ENCODE measurements at places on chromosomes 6 and 20.

GRCh38 chr6:19317431-19317986 lies 519.7 kb upstream of the ID4 start:
- no peak for DNase-seq

DNA sequence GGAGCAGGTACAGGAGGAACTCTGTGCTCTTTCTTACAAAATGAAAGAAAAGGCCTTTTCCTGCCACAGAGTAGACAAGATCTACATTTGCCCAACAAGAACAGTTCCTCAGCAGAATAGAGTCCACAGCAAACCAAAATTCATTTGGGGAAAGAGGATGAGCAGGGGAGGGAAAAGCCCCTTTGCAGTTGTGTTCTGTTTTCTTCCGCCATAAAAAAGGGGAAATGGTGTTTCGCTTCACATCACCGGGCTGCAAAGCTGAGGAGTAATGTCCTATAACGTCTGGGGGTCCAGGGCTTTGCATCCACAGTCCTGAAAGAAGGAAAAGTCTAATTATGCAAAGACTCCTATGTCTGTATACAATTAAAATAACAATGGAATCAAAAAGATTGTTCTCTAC lies at the start of gene GPR31:
Gene GPR31, minus strand, starts transcription at position 118 of the 400 bp plus-strand sequence. CDS start 149 bp downstream, outside the sequence.
- no peak for DNase-seq

GRCh38 chr6:227074-227782 lies 65.1 kb upstream of the DUSP22 start:
- no peak for DNase-seq

DNA sequence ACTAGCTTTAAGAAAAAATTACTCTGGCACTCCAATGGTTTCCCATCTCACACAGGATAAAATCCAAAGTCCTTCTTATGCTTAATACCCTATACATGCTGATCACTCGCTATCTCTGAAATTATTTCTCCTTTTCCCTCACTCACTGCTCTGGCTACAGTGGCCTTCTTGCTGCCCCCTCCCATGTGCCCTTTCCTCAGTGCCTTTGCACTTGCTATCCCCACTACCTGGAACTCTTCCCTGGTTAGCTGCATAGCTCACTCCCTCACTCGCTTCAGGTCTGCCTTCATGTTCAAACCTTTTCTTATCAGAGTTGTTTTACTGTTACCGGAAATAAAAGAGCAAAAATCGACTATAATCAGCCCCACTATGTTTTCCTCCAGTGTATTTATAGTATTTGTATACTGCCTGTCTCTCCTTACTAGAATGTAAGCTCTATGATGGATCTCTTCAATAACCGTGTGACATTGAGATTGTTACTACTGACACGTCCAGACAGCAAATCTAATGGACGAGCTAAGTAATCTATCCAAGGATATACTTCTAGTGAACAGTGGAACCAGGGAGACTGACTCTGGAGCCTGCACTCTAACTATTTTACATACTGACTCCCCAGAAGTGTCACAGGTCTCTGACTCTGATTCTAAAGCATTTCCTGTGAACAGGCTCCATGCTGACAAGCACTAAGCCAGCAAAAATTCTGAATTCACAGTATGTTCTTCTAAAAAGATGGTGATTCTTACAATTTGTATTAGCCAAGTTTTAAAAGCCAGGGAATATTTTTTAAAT lies 25.1 kb downstream of the FKBP5 start:
- no peak for DNase-seq

DNA sequence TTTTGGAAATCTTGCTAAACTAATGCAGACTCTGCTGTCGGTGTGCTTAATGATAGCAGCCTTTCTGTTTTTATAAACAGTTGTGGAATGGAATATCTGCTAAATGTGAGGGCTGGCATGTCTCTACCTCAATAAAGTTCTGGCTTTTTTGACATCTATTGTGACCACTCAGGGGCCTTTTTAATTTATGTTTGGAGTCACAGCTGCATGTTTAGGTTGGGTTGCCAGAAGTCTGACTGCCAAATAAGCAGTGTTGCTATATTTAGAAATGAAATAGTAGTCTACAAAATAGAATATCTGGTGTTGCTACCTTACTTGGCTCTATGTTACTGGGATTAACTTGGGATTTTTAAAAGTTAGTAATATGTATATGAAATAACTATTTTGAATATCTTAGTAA lies 125.1 kb upstream of the LOC128125822 start:
- no peak for DNase-seq

DNA sequence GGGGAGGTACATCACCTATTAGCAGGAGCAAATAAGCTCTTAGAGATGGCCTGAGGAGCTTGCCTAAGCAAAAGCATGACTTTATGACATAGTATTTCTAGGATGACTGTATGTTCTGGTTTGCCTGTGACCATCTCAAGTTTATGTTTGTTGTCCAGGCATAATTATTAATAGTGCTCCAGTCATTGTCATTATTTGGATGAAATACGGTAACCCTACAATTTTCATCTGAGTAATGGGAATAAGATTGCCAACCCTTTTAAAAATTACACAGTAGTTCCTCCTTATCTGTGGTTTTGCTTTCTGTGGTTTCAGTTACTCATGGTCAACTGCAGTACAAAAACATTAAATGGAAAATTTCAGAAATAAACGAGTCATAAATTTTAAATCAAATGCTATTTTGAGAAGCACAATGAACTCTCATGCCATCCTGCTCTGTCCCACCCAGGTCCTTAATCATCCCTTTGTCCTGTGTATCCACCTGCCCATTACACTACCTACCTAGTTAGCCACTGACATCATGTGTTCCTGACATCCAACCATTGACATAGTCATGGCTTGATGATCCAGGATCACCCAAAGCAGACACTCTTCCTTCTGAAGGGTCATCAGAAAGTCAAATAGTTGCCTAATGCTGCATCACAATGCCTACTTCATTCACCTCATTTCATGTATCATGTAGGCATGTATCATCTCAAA lies 27.0 kb upstream of the TFB1M start:
- DNase-seq, result no peak

GRCh38 chr6:11848852-11849731 lies 70.5 kb upstream of the ADTRP start:
- no peak for DNase-seq

- no peak for DNase-seq
Measured at GRCh38 chr20:60049601-60050000, 91.4 kb downstream of the CDH26 start.

DNA sequence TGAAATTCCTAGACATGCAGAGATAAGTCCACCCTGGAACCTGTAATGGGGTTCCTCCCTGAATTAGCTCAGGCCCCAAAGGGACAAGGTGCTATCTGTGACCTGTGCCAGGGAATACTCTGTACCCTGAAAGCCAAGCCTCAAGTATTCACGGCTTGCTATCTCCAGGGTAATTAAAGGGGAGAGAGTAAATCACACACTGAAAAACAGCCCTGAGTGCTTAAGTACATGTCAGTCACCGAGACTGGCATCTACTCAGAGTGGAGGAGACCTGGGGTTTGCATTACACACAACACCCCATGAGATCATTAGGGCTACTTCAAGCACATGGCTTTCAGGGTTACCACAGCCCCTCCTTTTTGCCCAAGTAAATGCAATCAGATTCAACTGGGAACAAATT lies 188.1 kb downstream of the CD83 start:
- no peak for DNase-seq

- no peak for DNase-seq
Measured at GRCh38 chr20:10079964-10080363, 45.2 kb downstream of the ANKEF1 start.

DNA sequence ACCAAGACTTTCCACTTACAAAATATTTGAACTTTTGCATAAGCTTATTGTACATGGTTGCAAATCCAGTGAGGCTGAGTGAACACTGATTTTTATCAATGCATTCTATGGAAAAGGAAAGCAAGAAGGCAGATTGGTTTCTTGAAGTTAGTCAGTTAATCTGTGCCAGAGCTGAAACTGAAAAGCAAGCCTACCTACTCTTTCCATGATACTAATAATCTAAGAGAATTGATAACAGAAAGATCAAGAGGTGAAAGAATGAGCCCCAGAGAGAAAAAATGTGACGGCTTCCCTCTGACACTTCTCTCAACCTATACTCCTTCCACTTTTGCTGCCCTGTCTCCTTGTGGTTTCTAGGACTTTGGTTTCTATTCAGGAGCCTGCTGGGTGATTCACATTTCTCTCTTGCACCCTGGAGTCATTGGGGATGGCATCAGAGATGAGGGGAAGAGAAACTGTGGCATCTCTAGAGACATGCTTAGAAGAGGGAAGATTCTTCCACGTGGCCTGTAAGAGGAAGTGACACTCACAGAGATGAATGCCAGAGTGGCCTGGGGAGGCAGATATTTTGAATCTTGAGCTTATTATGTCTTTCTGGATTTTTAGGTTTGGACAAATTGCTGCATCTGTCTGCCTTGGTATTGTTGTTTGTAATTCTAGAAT lies 158.6 kb upstream of the RIMS1 start:
- DNase-seq, result no peak

DNA sequence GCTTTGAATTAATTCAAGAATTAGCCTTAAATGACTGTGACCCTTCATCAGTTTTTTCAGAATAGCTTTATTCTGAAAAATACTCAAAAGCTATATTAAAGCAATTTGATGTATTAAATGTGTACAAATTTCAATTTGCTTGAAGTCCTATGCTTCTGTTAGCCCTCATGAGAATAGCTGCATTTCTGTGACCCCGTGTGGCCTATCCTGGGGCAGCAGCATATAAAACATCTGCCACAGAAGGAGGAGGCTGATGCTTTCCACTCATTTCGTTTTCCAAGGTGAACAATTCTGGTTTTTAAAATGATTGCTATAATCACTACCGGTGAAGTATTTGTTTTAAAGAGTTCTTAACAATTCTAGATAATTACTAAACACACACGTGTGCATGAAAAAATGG lies 360.3 kb downstream of the BTBD9 start:
- no peak for DNase-seq

DNA sequence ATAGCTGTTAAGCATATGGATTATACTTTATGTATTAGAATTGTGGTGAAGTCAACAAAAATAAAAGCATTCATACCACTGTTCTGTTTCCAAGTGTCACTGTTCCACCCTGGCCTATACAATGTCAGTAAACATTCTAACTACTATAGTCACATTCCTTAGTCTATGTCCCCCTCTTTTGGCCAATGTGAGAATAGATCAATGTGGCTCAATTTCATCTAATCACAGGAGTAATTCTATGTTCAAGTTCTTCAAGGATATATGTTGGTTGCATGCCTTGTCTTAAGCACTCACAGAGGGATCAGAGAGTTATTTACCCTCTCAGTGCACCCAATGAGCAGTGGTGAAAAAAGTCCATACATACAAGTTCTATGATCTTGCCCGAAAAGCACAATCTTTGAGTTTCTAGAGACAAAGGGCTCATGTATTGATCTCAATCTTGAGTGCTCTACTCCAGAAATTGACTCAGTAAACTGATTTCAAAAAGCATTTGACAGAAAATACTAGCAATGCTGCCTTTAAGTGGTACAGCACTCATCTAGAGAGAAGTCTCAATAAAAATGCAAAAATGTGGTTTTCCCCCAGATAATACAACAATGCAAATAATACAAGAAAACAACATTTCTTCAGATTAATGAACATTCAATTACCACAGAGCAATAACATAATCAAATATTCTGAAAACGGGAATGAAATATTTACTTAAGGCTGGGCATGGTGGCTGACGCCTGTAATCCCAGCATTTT lies 16.5 kb downstream of the SMLR1 start:
- peak; percentile 46 for DNase-seq

DNA sequence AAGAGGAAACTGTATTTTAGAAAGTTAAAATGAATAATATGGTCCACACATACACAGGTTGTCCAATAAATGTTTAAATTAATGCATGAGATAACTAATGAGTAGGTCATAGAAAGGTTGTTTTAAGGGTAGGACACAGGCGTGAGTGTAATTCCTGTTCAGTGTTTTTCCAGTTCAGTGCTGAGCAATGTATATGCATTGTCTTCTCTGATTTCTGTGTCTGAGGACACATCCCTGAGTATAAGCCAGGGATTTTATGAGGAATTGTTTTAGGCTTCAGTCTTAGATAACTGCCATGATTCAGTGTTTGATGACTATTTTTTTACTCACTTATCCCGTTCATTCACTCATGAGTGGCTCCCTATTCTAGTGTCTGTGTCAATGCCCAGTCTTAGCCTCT lies 298.5 kb upstream of the TBX18 start:
- DNase-seq, result no peak

DNA sequence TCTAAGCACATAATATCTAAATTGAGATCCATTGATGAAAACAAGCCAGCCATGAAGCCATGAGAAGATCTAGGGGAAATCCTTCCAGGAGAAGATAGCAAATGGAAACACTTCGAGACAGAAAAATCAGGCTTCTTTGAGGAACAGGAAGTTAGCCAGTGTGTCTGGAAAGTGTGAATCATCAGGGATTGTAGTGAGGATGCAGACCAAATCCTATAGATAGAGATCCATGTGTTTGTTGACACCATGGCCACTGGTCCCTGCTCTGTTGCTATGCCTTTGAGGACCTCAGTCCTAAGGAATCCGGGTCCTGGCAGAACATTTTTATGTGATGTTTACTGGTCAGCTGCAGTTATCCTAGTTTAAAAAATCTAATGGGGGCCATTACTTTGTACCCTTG lies 6.6 kb upstream of the ELOVL2 start:
- DNase-seq, result no peak

DNA sequence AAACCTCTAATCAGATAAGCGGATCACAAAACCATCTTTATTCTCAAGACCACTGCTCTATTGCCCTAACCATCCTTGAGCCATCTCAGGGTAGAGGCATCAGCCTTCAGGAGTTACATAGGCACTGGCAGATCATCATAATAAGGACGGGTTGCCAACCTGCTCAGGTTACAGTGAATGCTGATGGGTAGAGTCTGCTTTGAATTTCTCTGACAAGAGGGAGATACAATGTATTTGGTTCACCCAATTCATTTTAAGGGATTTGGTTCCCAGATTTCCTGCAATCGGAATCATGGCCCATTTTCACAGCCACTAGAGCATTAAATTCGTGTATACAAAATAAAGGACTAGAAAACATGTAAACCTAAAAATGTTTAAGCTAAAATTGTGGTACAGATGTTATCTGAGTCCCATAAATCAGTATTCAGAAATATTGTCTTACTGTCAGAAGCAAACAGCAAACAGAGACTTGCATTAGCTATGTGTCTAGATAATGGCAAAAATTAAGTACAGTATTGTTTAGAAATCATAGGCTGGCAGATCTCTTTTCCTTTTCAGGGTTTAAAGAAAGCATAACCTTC lies 41.9 kb upstream of the TMEM170B start:
- no peak for DNase-seq

- no peak for DNase-seq
Measured at GRCh38 chr6:138397128-138398122, 6.6 kb upstream of the HEBP2 start.

DNA sequence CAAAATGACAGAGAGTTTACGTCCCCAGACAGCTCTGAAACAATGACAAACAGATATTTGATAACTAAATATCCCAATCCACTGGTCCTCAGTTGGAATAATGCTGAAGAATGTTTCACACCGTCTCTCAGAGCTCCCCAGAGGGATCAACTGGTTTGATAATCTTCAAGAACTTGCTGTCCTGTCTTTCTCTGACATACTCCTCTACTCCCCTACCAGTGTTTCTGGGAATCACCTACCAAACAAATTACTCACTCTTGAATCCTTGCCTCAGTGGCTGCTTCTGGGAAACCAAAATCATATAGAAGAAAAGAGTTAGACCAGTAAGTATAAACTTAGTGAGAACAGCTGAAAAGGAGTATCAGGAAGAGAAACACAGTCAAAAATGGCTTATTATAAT lies 469.7 kb upstream of the JAG1 start:
- no peak for DNase-seq
